ENCODE measurements at places on chromosomes 5 and 9.

- no peak for DNase-seq
Observed at GRCh38 chr5:3035452-3035851, 284.0 kb upstream of the IRX2 start.

DNA sequence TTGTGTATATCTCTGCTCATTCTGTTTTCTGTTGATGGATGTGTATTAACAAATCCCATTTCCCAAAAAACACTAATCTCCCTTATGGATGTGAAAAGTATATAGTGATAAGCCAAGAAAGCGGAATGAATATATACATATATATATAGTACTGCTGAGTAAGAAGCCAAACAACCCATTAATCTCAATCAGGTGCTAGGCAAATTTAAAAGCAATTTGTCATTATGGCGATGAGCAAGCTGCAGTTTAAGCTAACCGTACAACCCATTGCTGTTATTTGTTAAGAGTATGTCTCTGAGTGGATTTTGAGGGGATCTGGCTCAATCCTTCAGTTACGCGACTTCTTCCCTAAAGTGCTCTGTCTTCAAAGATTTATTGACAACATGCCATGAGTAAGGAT, 640.4 kb upstream of the ARRDC3 start:
- DNase-seq, result no peak

DNA sequence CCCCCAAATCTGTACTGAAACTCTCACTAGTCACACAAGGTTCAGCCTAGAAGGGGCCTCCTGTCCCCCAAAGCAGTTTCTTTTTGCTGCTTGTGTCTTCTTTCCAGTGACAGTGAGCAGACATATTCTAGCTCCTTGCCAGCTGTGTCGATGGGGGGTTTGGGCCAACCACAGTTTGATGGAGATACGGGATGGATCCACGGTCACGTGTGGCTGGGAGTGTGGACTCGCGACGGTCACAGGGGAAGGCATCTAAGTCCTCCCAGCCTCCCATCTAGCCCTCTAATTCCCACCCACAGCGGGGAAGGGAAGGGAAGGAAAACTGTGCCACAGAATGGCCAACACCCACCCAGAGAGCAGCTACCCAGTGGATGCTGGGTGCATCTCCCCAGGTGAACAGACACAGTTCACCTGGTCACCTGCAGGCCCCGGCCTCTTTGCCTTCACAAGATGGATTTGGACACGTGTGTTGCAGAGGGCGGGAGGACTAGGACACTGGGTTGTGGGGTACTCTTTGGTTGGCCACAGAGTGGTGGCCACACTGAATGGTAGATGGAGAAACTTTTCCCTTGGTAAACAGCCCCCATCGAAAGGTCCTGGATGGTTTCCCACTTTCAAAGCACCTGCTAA, 54.4 kb downstream of the CRB2 start:
- no peak for DNase-seq

- no peak for DNase-seq
Observed at GRCh38 chr5:39203951-39204350, 15.4 kb downstream of the FYB1 start.

DNA sequence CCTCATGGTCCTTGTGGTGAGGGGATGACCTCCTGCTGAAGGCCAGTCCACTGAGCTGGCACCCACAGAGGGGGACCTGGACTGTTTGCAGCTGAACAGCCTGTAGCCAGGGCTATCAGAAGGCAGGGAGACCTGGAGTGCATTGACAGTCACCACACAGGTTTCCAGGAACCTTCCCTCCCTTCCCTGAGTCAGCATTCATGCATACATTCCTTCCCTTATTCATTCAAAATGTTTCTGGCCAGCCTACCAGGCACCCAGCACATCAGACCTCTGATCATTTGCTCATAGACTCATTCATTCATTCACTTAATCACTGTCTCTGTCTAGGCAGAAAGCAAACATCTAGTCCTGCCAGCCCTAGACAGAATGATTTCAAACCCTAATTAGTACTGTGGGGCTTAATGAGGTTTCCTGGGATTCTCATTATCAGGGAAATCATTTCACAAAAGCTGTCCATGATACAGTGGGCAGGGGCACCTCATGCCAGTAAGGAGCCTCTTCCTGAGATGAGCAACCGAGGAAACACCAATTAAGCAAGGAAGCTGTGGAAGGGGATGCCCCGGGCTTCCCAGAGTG, 110.1 kb upstream of the PPP1R26 start:
- DNase-seq, result no peak

DNA sequence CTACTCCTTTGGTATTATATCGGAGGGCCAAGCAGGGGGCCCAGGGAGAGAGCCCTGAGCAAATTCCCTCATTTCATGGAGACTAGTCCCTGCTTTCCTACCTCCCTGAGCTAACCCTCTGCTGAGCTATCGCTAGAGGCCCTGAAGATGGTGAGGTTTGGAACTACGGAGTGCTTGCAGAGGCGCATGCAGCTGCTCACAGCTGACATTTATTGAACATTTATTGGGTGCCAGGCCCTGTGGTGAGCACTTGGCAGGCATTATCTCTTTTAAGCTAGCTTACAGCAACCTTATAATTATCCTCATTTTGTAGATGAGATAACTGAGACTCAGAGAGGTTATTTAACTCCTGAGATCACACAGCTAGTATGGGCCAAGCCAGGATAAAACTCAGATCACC, 9.8 kb downstream of the FAT2 start:
- no peak for DNase-seq

- no peak for DNase-seq
Observed at GRCh38 chr9:27595733-27596132, 22.5 kb upstream of the C9orf72 start.

DNA sequence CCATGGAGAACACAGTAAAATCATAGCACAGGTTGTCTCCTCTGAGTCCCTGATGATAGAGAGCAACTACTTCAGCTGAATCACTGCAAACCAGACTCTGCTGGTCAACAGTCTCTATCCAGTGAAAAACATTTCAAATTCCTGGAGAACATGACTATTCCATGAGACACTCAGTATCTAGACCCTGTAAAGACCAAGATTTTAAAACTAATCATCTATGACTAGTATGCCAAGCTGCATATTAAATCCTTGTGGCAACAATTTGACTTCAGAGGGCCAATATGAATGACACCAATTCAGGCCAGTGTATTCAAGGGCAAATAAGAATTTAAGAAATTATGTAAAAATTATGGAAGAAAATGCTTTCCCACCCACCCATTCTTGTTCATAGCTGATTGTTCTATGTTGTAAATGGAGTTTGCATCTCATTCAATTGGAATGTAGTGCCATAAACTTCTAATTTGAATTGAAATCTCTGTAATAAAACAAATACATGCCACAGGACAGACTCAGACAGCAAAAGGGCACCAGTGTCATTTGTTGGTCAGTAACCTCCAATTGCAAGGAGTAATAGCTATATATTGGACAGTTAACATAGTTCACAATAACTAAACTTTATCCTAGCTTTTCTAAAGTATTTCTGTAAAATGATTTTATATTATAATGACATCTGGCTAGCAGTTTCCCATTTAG, 80.1 kb upstream of the LPAR1 start:
- DNase-seq, result no peak

Data from activated CD4-positive, alpha-beta T cell treated with anti-CD3 and anti-CD28 coated beads, Interleukin-2, amount 50 U/mL, for 48 hours (primary cell).